GM13976 (cell line): ENCODE measurements at places on chromosomes 4 and X.

DNA sequence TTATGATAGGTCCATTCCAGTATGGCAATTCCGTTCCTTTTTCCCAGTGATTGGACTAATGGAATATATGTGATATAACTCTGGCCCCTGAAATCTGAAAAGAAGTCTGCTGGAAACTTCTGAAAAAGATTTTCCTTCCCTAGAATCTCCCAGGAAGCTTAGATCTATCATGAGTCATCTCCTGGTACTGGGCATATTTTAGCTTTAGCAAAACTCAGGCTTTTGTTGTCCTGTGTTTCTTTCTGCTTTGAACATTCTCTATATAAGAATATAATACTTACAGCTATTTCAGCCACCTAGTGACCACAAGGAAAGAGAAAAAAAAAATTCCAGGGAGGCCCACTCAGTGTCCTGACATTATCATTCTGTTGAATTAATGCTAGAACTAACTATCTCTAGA lies 597.2 kb upstream of the GRIA3 start:
- DNase-seq: no peak

GRCh38 chrX:135625995-135626394 lies 87.4 kb upstream of the CT45A1 start:
- no peak for DNase-seq

DNA sequence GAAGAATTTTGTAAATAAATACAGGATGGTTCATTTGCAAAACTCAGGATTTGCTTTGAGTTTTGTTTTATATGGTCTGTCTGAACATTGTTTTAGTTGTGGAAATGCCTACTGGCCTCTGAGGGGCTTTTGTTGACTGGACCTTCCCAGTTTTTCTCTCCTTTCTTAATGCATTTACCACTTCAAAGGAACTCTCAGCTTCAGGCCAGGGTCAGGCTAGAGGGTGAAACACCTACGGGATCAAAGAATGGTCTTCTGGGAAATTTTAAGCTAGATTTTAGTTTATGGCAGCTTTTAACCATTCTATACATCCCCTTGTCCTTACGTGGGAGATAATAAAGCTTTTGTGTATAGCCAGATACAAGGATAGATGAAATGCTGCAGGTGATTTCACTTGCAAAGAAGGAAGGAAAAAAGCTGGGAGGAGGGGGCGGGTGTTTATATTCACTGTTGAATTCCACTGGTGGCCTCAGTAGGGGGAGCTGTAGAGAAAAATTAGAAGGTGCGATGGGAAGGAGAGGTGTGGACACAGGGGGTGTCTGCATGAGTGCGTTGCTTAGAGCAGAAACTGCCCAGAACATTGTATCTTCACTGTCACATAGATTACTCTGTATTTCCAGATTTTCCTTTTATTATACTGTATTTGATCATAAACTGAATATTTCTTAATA lies 151.8 kb downstream of the TSPAN5 start:
- DNase-seq: no peak

GRCh38 chr4:7945709-7946380 lies 6.2 kb upstream of the AFAP1 start:
- DNase-seq: no peak

DNA sequence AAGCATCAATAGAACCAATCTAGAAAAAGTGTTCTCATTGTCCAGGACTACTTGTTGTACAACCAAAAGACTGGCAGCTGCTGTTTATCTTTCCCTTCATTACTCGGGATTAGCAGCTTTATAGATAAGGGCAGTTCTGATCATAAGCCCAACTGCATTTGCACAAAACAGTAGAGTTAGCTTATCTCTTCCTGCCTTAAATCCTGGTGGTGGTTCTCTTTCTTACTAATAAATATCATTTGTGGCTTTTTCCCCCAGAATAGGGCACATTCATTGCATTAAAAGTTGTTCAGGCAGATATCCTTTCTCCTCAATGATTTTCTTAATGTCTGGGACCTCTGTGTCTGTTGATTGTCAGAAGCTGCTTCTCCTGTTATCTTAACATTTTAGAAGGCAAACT lies 20.2 kb upstream of the RRAGB start:
- no peak for DNase-seq

DNA sequence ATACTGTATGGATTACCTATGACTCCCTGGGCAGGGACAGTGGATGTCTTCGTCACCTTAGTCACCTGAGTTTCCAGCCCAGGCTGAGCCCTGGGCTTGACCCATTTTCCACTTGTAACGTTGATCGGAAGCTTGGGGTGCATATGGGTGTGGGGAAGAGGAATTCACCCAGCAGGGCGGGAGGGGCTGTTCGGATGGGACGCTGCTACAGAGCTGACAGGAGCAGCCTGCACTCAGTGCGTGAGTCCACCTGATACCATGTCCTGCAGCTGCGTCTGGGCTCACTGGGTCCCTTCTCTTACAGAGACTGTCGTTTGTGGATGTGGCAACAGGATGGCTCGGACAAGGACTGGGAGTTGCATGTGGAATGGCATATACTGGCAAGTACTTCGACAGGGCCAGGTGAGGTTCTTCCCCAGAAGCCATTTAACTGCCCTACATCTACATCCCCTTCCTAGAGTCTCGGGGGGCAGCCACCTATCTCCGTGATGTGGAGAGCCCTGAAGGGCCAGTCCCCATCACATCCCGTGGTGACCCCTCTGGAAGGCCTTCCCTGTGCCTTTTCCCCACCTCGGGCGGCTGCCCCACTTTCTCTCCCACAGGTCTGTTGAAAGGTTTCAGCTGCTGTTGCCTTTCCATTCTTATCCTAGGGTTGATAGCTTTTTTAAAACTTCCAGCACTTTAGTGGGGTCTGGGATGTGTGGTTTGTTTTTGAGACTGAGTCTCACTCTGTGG lies 13.6 kb downstream of the TKTL1 start:
- DNase-seq: no peak

- DNase-seq: no peak
Observed at GRCh38 chr4:45946699-45947098, 177.2 kb downstream of the GABRG1 start.

DNA sequence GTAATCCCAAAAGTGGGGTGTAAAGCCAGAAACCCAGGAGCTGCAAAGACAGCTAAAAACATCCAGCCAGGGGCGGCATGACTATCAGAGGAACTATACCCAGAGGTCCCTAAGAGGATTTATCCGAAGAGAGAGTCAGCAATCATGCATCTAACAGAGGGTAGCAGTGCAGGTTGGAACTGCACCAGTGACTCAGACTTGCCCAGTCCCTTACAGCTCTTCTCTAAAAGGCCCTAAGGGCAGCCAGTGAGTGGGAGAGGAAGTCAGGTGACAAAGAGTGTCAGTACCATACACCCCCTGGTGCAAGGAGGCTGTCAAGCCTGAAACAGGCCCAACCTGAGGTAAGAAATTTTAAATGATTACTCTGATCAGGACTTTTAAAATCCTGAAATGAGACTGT lies 88.1 kb downstream of the CAMK2D start:
- peak; percentile 15 for DNase-seq

- DNase-seq: no peak
Observed at GRCh38 chr4:15479913-15480185, 10.2 kb downstream of the CC2D2A start.

GRCh38 chrX:44305921-44306320 lies 37.6 kb downstream of the EFHC2 start:
- DNase-seq: no peak

DNA sequence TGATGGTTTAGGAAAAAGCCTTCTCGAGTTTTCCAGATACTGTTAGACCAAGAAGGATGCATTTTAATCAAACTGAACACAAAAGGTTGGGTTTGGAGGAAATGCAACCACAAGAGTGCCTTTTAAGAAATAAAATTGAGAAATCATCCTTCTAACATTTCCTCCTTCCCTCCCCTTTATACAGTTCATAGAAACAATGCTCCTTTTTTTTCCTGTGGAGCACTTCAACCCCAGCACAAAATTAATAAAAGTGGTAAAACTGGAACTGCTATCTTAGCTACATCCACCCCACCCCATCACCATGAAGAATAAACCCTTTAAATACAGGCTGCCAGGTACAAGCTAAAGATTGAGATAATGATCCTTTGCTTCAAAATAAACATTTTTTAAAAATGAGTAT lies 211.1 kb downstream of the RELL1 start:
- no peak for DNase-seq

DNA sequence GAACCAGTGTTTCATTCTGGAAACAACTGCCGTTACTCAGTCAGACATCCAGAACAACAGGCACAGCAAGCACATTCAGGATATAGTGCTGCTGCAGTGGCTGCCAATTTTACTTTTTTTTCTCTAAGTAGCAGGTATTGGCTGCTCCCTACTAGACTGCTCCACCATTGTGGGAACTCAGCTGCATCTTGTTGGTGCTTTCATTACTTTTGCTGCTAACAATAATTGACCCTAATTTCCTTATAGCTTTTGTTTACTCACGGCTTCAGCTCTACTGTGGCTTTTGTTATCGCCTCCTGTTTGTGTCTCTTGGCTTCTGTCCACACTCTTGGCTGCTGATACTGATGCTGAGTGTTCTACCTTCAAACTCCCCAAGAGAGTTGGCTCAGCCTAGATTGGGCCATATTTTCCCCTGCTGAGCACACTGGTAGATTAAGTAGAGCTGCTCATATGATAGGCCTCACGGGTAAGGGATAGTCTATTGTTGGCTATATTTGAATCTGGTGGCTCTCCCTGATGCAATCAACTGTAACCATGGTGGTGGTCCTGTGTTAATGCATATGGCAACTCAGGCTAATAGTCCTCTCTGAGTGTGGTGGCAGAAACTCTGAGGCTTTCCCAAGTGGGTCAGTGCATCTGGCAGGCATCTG lies 44.5 kb upstream of the IL2 start:
- DNase-seq: no peak

GRCh38 chr4:100483796-100484195 lies 34.0 kb downstream of the EMCN start:
- DNase-seq: no peak

GRCh38 chr4:41877020-41877796 lies 58.0 kb upstream of the TMEM33 start:
- DNase-seq: no peak

- DNase-seq: no peak
Observed at GRCh38 chrX:5775846-5776430, 452.7 kb downstream of the NLGN4X start.

GRCh38 chr4:118335324-118335723 lies 17.5 kb downstream of the PRSS12 start:
- no peak for DNase-seq

GRCh38 chr4:16687011-16687410 lies 211.4 kb downstream of the LDB2 start:
- DNase-seq: no peak

DNA sequence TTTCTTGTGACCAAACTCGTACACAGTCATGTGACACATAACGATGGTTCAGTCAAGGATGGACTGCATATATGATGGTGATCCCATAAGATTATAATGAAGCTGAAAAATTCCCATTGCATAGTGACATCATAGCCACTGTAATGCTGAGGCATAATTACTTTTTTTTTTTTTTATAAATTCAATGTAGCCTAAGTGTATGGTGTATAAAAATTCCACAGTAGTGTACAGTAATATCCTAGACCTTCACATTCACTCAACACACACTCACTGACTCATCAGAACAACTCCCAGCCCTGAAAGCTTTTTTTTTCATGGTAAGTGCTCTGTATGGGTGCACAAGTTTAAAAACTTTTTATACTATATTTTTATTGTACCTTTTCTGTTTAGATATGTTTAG lies 105.0 kb downstream of the AREG start:
- DNase-seq: no peak

DNA sequence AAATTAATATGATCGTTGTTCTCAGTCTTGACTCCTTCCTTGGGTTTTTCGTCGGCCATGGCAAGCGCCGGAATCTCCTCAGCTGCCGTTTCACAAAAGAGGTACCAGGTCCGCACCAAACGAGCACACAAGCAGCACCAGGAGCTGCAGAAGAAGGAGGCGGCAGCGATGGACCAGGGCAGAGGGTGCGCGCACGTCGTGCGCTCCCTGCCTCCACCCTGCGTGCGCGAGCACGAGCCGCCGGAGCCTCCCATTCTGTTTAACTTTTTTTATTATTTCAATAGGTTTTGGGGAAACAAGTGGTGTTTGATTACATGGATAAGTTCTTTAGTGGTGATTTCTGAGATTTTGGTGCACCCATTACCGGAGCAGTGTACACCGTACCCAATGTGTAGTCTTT lies 158.2 kb downstream of the PLS3 start:
- no peak for DNase-seq

DNA sequence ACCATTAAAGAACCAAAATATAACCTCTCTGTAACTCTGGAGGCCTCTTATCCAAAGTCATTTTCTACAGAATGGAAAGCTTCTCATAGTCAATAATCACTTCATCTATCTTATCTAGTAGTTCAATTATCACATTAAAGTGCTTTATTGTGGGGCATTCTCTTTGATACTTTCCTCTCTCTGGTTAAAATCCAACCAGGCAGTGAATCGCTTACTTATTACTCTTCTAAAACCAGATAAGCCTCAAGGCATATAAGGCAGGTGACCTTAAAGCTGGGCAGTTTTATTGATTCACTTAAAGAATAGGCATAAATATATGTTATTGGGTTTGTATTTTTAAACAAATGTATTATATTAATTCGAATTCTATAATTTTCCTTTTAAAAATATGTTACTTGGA lies 2162.1 kb upstream of the TENM3 start:
- DNase-seq: no peak

DNA sequence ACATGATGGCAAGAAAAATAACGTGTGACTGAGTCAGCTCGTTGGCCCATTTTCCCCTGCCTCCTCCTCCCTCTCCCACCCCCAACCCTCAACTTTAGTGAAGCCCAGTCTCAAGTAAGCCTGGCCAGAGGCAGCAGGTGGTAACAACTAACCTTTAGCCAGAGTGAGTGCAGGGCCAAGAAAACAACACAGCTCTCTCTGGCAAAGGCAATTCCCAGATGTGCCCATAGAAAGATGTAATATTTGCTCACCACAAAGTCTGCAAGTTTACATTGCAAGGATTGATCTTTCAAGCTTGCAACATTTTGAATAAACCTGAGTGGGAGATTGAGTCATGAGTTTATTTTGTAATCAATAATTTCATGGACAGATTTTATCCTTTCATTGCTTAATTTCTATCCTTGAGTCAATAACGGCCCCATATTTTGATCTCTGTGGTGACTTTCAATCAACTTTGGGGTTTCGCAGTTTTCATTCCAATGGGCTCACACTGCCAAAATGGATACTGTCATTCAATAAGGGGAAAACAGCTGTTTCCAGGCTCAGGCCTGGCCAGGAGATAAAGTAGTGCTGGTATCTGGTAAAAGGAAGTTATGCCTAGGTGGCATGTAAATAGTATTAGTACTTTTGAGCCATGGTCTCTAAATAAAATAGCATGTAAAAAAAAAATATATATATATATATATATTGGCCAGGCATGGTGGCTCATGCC lies 130.7 kb upstream of the TMEM164 start:
- DNase-seq: no peak

DNA sequence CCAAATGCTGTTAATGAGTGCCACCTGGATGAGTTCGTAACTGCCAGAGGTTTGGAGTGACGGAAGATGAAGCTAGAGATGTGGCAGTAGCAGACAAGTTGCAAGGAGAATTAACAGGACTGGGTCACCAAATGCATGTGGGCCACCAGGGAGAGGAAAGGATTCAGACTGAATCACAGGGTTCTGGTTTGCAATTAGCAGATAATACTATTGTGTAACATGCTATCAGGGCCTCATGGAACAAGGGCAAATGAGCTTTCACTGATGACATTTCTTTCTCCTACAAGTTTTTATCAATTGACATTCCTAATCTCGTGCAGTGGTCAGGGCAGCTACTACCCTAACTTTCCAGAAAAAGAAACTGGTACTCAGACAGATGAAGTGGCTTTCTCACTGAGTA lies 21.4 kb downstream of the GAB3 start:
- DNase-seq: no peak

- no peak for DNase-seq
Observed at GRCh38 chr4:97496298-97496873, 646.9 kb downstream of the STPG2 start.

GRCh38 chrX:32877592-32877991 lies 333.8 kb downstream of the DMD start:
- DNase-seq: no peak
